Bone marrow (tissue), 2 donors: ENCODE measurements at places on chromosomes 11 and 22.

DNA sequence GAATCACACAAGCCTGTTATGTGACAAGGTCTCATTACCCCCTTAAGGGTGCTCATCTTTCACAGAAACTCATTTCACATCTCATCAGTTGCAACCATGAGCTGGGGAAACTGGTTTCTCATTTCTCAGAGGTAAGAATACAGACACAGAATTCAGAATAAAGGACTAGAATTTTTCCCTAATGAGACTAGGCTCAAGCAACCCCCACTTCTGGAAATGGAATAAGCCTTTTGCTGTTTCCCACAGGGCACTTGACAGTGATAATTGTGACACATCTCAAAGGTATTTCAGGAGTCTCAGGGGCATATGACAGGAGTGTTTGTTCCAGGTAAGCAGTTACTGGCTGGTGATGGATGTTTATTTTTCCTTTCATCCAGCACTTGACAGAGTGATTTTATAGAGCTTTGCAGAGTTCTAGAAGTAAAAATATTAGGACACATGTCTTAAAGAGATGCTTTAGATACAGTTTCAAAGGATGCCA is 112.9 kb upstream of the DDI1 start:
- DNase-seq = no peak

GRCh38 chr22:31681349-31682345 is 19.6 kb upstream of the PISD start:
- DNase-seq = no peak

GRCh38 chr22:44309137-44309536 is 3.6 kb downstream of the SHISAL1 start:
- peak; percentile 66 for DNase-seq

DNA sequence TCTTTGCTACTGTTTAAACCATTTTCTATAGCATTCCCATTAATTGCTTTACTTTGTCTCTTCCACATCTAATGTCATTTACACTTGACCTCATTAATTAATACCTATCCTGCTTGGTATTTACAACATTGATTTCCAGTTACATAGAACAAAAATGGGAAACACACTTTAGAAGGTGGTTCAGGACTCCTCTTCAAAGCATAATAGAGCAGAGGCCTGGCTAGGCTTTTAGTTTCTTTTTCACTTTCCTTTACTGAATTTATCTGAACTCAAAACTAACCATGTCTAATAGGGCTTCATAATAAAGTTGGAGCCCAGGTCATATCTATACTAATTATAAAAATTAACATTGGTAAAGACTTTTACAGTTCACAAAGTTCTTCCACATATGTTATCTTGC is 648.0 kb upstream of the KIRREL3 start:
- no peak for DNase-seq

- no peak for DNase-seq
Measured at GRCh38 chr11:19027829-19028595, 32.5 kb downstream of the MRGPRX2 start.

DNA sequence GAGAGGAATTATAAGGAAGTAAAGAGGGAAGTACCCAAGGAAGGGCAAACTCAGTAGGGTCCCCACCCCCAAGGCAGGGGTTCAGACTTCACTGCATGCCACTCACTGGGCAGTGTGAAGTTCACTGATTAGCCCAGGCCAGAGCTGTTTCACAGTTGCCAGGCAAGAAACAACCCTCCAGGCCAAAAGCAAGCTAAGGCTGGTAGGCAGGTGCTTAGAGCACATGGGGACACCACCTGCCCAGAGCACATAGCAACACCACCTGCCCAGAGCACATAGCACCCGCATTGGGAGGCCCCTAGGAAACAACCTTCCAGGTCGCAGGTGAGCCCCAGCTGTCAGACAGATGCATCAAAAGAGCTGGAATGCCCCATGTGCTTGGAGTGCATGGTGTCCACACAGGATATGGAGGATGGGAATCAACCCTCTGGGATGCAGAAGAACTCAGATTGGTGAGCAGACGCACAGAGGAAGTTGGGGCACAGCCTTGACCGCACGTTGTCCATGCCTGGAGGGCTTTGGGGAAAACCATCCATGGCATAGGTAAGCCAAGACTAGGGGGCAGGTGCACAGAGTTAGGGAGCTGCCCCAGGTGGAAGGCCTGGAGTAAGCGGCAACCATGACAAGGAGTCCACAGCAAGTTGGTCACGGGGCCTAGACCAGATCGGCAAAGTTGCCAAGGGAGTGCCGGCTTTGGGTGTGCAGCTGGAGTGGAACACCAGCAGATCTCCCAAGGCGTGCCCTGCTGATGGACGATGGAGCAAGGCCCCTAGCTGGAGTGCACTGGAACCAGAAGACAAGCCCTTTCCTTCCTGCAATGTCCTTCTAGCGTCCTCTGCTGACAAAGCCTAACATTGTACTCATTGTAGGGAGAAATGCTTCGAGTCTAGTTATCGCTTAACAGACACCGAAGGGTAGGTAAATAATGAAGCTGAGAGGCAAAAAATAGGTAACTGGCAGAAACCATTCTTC is 7.8 kb upstream of the TMEM216 start:
- no peak for DNase-seq

- DNase-seq = no peak
Measured at GRCh38 chr11:62543680-62544444, 2.7 kb downstream of the AHNAK start.

DNA sequence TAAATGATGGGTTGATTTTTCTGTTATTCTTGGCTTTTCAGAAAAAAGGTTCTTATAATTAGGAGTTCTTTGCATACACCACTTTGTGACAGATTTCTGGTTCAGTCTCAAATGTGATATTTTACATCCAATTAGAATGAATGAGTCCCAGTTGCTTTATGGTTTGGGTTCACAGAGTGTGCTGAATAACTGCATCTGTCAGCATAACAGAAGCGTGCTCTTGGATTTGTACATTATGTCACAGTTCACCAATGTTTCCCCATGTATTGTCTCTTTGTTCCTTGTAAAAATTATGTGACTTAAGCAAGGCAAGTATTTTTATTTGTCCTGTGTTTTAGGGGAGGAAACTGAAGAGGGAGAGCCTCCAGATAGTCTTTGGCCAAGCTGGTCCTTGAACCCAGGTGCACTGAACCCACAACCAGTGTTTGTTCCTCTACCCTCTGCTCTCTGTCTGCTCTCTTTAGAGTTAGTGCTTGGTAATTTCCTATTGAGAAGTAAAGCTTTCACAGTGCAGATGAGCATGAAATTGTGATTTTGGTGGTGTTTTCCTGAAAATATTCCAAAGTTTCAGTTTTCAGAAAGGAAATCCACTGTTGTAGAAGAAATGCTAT is 107.5 kb downstream of the TBC1D22A start:
- no peak for DNase-seq

DNA sequence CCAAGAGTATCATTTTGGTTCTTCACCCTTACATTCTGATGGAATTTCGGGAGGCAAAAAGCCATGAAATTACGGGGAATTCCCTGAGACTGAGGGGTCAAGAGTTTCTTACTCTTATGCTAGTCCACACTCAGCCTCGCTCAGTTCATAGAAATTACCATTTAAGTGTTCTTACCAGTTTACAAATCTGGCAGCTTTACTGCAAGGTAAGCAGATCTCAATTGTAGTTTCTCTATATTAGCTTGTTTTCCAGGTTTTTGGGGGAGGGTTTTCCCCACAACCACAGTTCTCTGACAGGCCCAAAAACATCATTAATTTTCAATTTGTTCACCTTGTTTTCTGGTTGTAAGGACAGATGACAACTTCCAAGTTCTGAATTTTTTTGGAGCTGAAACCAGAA is 1028.4 kb downstream of the FAM181B start:
- no peak for DNase-seq

DNA sequence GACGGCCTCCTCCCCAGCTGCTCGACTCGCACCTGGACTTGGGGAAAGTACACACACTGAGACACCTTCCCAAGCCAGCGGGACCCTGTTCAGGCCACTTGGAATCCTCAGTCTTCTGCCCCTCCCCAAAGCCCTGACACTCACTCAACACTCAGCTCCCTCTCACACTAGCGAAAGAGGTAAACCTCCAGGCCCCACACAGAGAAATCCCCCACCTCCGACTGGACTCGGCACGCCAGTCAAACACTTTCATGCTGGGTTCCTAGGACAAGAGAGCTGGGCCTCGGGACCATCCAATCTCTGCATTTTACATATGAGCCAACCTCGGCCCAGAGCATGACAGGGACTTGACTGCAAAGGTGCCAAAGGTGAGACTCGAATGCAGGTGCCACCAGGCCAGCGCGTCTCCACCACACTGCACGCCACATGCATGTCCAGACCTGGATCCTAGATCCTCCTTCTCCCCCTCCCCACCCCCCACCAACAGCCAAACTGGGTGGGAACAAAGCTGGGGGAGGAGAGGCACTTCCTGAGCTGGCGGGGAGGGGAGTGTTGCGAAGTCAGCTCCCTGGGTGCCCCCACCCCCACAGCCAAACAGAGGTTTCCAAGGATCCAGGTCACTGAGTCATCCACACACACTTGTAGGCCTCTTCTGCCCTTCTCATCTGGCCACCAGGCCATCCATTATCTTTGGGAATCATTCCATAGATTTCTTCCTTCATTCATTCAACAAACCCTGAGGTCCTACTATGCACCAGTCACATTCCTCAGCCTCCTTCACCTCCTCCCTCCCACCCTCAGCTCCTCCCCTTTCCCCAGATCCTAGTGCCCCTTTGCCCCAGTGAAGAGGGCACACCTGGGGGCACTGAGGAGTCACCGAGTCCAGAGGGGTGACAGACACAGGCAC is 10.7 kb upstream of the CD5 start:
- no peak for DNase-seq

GRCh38 chr22:29041408-29041807 is 20.2 kb downstream of the C22orf31 start:
- DNase-seq = no peak

DNA sequence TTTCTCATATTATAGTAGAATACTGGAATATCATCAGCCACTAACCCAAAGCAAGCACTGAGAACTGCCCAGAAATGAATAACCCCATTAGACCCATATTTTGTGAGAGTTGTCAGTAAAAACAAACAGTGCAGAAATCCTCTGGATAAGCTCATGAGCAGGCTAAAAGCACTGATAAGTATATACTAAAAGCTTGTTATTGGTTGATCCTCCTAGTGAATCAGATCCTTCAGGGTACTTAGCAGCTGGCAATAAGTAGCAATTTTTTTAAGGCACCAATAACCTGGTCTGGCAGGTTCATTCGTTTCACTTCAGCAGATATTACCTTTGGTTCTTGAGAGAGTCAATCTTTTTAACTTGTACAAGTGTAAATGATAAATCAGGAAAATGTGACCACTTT is 1.2 kb downstream of the NOX4 start:
- no peak for DNase-seq

- DNase-seq = no peak
Measured at GRCh38 chr22:22461583-22461982, 47.0 kb downstream of the ZNF280B start.

GRCh38 chr11:64687643-64688533 is 35.1 kb downstream of the NRXN2 start:
- DNase-seq = no peak

GRCh38 chr11:26575946-26576345 is 3.9 kb upstream of the MUC15 start:
- no peak for DNase-seq

- no peak for DNase-seq
Measured at GRCh38 chr11:2665526-2666400, 34.0 kb downstream of the KCNQ1OT1 start.

DNA sequence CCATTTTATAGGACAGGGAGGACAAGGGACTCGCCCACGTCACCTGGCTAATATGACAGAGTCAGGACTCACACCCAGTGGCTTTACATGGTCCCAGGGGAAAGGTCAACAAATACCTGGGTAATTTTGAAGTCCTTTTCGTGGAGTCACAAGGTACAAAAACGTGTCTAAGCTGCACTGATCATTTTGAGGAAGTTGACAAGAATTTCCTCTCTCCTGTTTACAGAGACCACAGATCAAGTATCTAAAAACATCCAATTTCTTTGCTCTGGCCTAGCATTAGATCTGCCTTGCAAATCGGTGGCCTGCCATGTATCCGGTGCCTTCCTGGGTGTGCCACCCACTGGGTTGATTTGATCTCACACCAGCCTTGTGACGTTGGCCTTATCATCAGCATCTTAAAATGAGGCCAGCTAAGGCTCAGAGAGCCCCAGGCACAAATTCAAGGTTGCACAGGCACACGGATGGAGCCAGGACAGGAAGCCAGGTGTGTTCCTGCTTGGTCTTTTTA is 17.6 kb downstream of the GDPD5 start:
- no peak for DNase-seq

- no peak for DNase-seq
Measured at GRCh38 chr22:33922349-33922681, 2.0 kb upstream of the LARGE1 start.

GRCh38 chr11:105786741-105787140 is 176.9 kb downstream of the GRIA4 start:
- DNase-seq = no peak
